ENCODE measurements at places on chromosomes 16 and 17. TPM values are rescaled to one million over a fixed set of nuclear protein-coding genes. Genes with fewer than 3 reads are reported as not detected.

The TP53TG3B gene
- not detected for total RNA-seq

The NOS2 gene
- 1.0 TPM for total RNA-seq

The TNP2 gene
- not detected for total RNA-seq

The EPN3 gene
- not detected for total RNA-seq

The TVP23B gene
- total RNA-seq = 24.5 TPM

The TERB1 gene
- not detected for total RNA-seq

The CLEC18A gene
- total RNA-seq = under 0.01 TPM

The PRSS22 gene
- total RNA-seq = not detected

The KRT25 gene
- total RNA-seq = not detected

The WSCD1 gene
- 33.4 TPM for total RNA-seq

The PRSS36 gene
- total RNA-seq = 0.52 TPM

The C17orf107 gene
- total RNA-seq = 2.6 TPM

The KRTAP2-2 gene
- not detected for total RNA-seq

The GPR142 gene
- not detected for total RNA-seq

The TMEM238L gene
- total RNA-seq = not detected

The CD300A gene
- 1.0 TPM for total RNA-seq

The PIRT gene
- total RNA-seq = not detected

The KRTAP4-9 gene
- total RNA-seq = not detected

The ADGRG1 gene
- 0.52 TPM for total RNA-seq

The NPIPA7 gene
- total RNA-seq = 2.1 TPM

The KRTAP2-1 gene
- not detected for total RNA-seq

The ZP2 gene
- total RNA-seq = 0.52 TPM

The TSPOAP1 gene
- 1.0 TPM for total RNA-seq

The ZNF764 gene
- 3.7 TPM for total RNA-seq

The GINS2 gene
- total RNA-seq = 4.7 TPM

The TEX19 gene
- total RNA-seq = 0.52 TPM

The KRTAP2-3 gene
- total RNA-seq = not detected

The KRTAP4-1 gene
- total RNA-seq = not detected

The CCDC40 gene
- 1.0 TPM for total RNA-seq

The KRT23 gene
- 0.52 TPM for total RNA-seq

The FBXL19 gene
- total RNA-seq = 5.2 TPM

The CA4 gene
- total RNA-seq = 4.2 TPM

The CORO6 gene
- 43.3 TPM for total RNA-seq

The KRT33B gene
- not detected for total RNA-seq

The CLN3 gene
- total RNA-seq = 10.4 TPM

The ANKRD13B gene
- 9.4 TPM for total RNA-seq

The SULT1A2 gene
- 0.52 TPM for total RNA-seq

The CES3 gene
- 0.52 TPM for total RNA-seq

The ALDOA gene
- 1,497 TPM for total RNA-seq

The CDT1 gene
- total RNA-seq = 6.3 TPM

The SLC52A1 gene
- not detected for total RNA-seq

The CACNG3 gene
- not detected for total RNA-seq

The MED1 gene
- 20.9 TPM for total RNA-seq

The MARCHF10 gene
- not detected for total RNA-seq

The C1QL1 gene
- 1.0 TPM for total RNA-seq

The MLKL gene
- total RNA-seq = 3.7 TPM

The CCL8 gene
- total RNA-seq = 1.0 TPM

The CDH16 gene
- not detected for total RNA-seq

The TEKT3 gene
- total RNA-seq = not detected

The CRISPLD2 gene
- 7.3 TPM for total RNA-seq

The ABCA8 gene
- 116 TPM for total RNA-seq

The MLYCD gene
- 3.1 TPM for total RNA-seq
